ENCODE measurements at places on chromosomes 13 and 19.

DNA sequence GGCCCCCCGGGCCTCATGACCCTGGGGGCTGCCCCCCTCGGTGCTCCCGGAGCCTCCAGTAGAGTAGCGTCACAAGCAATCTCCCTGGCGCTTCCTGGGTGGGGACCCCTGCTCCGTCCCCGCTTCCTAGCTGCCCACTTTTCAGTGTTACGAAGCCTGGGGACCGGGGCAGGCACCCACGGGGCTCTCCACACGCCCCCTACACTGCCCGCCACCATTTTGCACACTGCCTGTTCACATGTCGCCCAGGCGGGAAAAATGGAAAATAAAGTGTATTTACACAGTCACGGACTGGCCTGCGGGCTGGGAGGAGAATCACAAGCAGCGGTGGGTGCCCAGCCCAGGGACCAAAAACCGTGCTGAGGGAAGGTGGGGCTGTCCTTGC lies 9.5 kb downstream of the PRR36 start:
- no peak for DNase-seq

- peak; percentile 80 for DNase-seq
These were observed 29.8 kb downstream of the DGKH start for GRCh38 chr13:42078128-42078808.

- no peak for DNase-seq
These were observed 50.8 kb downstream of the FOXO1 start for GRCh38 chr13:40615619-40616018.

DNA sequence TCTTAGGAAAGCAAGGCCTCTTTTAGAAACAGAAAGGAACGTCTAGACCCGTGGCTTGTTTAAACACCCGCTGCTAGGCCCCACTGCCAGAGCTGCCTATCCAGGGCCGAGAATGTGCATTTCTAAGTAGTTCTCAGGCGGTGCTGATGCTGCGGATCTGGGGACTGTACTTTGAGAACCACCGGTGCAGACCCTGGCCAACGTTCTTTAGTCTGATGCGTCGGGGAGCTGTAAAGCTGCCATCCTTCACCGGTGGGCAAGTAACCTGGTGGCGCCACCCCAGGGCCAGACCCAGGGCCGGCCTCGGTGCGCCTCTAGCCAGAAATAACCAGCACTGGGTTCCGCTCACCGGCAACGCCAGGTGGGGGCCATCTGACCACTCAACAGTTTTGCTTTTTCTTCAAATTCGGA lies 47.1 kb downstream of the TGDS start:
- no peak for DNase-seq

DNA sequence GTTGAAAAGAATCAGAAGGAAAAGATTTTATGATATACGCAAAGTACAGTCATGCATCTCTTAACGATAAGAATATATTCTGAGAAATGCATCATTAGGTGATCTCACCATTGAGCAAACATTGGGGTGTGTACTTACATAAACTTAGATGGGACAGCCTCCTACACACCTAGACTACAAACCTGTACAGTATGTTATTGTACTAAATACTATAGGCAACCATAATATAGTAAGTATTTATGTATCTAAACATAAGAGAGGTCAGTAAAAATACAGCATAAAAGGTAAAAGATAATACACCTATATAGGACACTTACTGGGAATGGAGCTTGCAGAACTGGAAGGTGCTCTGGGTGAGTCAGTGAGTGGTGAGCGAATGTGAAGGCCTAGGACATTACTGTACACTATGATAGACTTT lies 254.6 kb downstream of the SPRY2 start:
- no peak for DNase-seq

- no peak for DNase-seq
These were observed 101.2 kb downstream of the ATP11A start for GRCh38 chr13:112790735-112791641.

DNA sequence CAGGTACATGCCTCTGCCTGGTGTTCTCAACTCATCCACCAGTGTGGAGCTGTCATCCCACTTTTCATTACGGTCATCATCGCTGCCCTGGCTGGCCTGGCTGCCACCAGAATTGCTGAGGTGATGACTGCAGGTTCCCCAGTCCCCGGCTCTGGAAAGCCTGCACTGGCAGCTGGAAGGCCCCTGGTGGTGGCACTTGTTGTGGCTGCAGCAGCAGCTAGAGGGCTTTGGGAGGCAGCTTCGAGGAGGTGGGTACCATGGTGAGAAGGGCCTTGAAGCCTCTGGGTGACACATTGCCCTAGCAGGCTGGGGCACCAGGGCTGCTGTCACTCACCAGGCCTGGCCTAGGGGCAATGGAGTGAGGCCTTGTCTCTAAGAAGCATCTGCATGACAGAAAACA lies 25.3 kb upstream of the ZNF14 start:
- DNase-seq = no peak

DNA sequence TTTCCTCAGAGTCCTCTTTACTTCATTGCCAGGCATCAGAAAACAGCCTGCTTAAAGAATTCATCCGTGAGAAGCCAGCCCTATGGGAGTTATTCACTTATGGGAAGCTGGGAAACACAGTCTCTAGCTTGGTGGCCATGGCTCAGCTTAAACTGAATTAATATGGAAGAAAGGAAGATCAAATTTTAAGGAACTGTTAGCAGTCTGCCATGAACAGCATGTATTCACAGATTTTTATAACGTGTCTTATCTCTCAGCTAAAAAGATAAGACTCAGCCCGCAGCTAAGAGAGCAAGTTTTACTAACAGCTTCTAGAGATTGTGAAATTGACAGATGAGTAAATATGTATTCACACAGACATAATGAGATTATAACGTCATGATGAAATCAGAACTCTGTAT lies 253.7 kb upstream of the RXFP2 start:
- no peak for DNase-seq
